ENCODE measurements at places on chromosomes 1 and 21.

- DNase-seq = no peak
These were observed 315.4 kb downstream of the SPATA17 start for GRCh38 chr1:217946511-217946910.

DNA sequence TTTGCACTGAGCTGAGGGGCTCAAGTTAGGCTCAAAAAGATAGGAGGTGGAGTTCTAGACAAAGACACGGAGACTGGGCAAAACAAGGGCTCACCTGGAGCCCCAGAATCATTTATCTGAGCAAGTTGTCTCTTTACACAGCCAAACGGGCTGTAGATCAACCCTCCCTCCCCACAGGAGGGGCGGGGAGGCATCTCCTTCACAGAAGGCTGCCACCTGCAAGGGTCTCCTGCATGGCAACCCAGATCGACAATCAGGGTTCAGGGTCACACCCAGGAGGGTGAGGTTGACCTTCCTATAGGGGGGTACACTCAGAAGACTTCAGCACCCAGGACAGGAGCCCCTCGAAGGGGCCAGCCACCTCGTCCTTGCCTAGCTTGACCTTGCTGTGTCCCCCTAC, 84.0 kb downstream of the CD247 start:
- DNase-seq = no peak

DNA sequence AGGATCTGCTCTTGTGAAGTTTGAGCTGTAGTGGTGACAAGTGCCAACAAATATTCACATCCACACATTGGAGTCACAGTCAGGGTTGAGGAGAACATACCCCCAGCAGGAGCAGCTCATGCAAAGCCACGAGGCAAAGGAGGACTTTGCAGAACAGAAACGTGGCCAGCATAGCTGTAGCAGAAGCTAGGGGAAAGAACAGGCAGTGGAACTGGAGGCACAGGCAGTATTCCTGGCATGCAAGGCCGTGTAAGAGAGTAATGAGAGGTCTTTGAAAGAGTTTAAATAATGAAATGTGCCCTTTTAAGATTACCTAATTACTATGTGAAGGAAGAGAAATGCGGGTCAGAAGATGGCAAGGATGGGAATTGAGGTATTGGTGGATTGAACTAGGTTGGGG, 40.9 kb upstream of the IKBKE start:
- DNase-seq = no peak

GRCh38 chr21:38956521-38956855, 150.8 kb downstream of the ETS2 start:
- no peak for DNase-seq

GRCh38 chr21:44382536-44382935, 29.1 kb downstream of the TRPM2 start:
- no peak for DNase-seq

- no peak for DNase-seq
These were observed 106.8 kb downstream of the NTNG1 start for GRCh38 chr1:107247679-107248078.

- DNase-seq = peak; percentile 36
These were observed 481.7 kb upstream of the NR5A2 start for GRCh38 chr1:199545780-199546179.

DNA sequence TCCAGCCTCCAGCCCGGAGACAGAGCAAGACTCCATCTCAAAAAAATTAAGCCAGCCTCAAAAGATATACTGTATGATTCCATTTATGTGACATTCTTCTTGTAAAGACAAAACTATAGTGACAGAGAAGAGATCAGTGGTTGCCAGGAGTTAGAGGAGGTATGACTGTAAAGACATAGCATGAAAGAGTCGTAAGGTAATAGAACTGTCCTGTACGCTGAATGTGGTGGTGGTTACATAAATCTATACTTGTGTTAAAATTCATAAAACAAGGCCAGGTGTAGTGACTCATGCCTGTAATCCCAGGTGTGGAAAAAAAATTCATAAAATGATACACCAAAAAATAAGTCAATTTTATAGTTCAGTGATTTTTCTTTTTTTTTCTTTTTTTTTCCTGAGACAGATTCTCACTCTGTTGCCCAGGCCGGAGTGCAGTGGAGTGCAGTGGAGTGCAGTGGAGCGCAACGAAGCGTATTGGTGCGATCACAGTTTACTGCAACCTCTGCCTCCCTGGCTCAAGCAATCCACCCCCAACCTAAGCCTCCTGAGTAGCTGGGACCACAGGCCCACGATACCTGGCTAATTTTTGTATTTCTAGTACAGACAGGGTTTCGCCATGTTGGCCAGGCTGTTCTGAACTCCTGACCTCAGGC, 84.9 kb upstream of the CXADR start:
- no peak for DNase-seq

GRCh38 chr21:36079010-36079649, 9.3 kb downstream of the CBR1 start:
- no peak for DNase-seq

GRCh38 chr1:116268211-116268610, 104.8 kb upstream of the ATP1A1 start:
- no peak for DNase-seq

DNA sequence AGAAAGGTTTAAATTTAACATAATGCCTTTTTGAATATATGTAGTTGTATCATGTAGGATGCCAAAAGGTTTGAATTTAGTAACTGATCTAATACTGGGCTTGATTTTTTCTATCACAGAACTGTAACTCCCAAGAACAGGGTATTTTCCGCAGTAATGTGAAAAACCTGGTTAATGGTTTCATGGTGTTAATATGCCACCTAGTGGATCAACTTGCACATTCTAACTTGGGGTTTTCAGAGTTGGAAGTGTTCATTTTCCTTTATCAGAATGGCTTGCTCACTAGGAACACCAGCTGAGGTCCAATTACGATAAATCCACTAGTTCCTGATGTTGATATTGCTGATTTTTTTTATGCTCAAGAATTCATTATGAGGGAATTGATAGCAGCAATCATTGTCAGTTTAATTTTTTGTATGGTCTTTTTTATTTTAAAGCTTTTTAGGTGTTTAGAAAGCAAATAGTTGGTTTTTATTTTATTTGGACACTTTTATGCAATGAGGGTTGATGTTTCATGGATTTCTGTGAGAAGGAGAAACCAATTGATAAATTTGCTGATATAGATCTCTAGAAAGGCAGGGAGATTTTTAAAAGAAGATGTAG, 157.2 kb downstream of the PLA2G4A start:
- DNase-seq = peak; percentile 20

GRCh38 chr1:206829875-206830274, 35.5 kb upstream of the IL20 start:
- DNase-seq = no peak

GRCh38 chr1:216814576-216815259, 91.5 kb upstream of the ESRRG start:
- no peak for DNase-seq

DNA sequence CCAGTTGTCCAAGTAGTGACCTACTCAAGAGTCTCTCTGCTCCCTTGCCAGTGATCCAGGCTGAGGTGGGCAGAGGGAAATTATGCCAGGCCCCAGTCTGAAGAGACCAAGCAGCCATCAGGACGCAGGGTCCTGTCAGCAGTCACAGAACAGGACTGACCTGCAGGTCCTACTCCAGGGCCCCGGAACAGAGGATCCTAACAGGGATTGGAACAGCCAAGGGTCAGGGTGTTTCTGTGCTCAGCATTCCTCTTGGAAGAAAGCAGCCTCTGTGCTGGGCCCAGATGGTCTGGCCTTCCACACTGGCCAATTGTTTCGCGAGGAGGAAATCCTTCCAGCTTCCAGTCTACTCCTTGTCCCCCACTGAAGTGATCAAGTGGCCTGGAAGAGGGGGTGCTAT, 41.6 kb upstream of the USP1 start:
- DNase-seq = no peak

GRCh38 chr1:66351913-66352312, 182.0 kb upstream of the SGIP1 start:
- no peak for DNase-seq

- no peak for DNase-seq
These were observed 28.8 kb downstream of the COP1 start for GRCh38 chr1:176178316-176178715.

DNA sequence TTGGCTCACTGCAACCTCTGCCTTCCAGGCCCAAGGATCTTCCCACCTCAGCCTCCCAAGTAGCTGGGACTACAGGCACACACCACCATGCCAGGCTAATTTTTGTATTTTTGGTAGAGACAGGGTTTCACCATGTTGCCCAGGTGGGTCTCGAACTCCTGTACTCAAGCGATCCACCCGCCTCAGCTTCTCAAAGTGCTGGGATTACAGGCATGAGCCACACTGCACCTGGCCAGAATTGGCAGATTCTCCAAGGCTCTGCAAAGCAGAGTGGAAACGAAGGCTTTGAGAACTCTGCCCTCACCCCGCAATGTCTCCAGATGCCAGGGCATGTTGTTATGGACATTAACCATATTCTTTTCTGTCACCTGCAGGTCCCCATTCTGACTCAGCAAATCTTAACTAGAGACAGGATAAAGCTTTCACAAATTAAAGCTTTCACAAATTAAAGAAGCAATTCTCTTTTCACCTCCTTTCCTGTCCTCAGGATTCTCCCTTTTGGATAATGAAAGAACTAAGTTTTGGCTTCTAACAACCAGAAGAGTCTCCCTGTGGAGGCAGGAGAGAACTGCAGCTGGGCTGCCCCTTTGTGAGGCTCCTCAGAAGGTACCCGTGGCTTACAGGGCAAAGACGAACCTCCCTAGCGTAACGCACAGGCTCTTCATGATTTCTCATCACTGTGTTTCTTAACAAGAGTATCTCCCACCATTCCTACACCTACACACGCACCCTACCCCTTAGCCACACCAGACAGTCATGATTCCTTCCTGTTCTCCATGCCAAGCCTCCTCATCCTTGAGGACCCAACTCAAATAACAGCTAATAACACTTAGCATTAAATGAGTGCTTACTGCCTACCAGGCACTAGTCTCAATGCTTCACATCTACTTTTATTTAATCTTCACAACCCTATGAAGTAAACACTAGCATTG, 29.8 kb downstream of the GPA33 start:
- DNase-seq = no peak

- peak; percentile 69 for DNase-seq
These were observed at the start of gene C2CD2 for GRCh38 chr21:41953831-41954653. Gene C2CD2, minus strand, starts transcription at chr21:41954018. Its CDS starts 370 bp downstream, at chr21:41953648.

DNA sequence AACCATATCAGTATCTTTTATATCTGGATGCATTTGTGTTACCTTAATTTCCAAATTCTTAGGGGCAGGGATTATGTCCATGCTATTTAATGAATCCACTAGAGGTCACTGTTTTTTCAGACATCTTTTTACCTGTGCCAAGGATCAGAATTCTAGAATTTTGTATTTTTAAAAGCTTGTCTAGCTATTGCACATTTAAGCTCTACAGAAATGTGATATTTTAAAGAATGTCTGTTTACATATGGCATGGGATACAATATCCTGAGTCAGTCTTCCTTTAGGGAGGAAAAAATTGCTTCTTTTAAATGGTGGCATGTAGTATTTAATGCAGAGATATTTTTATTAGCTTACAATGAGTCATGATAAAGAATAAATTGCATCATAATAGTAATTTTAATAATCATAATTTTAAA, 11.3 kb downstream of the RPAP2 start:
- no peak for DNase-seq

- no peak for DNase-seq
These were observed 70.1 kb upstream of the EFHD2 start for GRCh38 chr1:15339570-15339969.

DNA sequence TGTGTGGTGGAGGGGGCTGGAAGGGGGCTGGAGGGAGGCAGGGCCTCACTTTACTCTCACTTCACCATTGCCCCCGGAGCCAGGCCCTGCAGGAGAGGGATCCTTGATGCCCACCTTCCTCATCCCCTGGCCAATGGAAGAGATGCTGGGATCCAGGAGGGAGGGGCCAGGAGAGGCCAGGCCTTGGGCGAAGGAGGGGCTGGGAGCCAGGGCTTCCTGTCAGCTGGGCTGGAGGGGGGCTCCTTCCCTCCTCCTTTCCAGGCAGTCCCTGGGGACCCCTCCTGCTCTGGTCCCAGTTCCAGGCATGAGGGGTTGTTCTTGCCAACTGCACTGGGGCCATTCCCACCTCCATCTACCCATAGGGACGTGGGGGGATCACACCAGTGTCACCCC, 5.7 kb downstream of the AHDC1 start:
- no peak for DNase-seq

DNA sequence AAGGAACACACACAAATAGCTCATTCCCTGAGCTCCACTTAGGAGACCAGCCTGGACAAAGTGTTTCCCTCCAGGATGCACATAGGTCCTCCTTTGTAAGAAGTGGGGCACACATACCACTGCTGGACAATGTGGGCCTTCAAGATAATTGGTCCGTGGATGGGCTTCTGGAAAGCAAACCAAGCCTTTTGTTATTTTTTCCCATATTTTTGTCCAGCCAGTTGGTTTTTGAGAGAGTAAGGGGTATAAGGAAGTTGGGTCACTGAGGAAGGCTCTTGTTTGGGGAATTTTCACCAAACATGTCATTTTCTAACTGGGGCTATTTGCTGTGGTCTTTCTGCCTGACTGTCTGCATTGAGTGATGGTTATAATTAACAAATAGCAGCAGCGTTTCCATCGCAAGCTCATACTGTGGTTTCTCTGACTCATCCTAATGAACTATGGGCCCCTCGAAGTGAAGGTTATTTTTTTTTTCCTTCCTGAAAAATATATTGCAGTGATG, 306.3 kb upstream of the DUSP10 start:
- no peak for DNase-seq

GRCh38 chr1:232704694-232705680, 75.1 kb upstream of the SIPA1L2 start:
- no peak for DNase-seq

DNA sequence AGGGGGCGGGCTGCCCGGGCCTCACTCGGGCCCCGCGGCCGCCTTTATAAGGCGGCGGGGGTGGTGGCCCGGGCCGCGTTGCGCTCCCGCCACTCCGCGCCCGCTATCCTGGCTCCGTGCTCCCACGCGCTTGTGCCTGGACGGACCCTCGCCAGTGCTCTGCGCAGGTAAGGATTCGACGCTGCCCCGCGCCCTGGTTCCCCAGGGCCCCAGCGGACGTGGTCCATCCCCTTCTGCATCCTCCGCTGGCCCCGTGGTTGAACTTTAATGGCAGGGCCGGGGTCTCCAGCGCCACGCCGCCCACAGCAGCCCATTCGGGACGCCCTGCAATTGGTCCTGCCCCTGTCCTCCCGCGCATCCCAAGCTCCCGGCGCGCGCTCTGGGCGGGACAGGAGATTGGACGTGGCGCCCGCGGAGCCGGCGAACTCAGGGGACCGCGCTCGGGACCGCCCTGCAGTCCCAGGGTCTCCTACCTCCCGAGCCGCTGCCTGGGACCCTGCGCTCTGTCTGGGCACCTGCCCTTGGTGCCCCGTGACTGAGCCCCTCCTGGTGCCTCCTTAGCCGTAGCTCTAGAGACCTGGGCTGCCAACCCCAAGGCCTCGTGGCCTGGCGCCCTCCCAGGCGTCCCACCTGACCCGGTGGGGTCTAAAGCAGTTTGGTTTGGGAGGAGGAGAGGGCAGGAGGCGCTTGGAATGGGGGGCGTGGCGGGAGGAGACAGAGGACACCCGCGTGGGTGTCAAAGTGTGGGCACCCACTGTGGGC, at the start of gene ALPL:
TSS of gene ALPL (plus strand) at position 73 of the 762 bp plus-strand sequence. CDS start 44,659 bp downstream, outside the sequence.
- no peak for DNase-seq

DNA sequence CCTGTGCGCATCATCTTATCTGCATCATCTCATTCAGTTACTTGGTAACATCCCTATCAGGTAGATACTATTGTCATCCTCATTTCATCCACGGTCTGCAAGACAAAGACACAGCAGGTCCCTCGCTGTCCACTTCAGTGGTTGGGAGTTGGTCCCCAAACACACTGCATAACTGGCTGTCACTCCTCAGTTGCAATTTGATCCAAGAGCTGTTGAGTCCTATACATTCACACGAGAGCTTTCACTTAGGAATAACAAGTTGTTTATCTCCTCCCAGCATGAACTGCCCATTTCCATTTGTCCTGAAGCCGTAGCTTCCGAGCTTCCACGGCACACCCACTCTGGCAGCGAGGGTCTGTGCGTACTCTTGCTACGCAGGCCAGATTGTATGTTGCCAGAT, 472.0 kb downstream of the CAMTA1 start:
- DNase-seq = no peak
